Head of caudate nucleus (tissue), 42 donors: ENCODE measurements at places on chromosomes 1 and 21.
A peak's percentile ranks its signal among the peaks of the same experiment; 100 is the strongest.

DNA sequence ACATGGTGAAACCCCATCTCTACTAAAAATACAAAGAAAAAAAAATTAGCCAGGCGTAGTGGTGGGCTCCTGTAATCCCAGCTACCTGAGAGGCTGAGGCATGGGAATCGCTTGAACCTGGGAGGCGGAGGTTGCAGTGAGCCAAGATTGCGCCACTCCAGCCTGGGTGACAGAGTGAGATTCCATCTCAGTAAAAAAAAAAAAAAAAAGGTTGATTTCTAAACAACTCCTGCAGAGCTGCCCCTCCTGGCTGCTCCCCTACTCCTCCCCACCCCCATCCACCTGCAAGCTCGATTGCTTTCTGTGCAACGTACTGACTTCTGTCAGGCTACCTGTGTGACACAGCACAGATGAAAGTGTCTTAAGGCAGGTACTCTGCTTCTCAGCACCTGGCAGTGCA lies 13.3 kb downstream of the ETV3L start:
- DNase-seq, result no peak

- no peak for DNase-seq
These were observed 513.0 kb downstream of the NUF2 start for GRCh38 chr1:163834778-163835177.

- DNase-seq, result no peak
These were observed 325.0 kb upstream of the PLXNA2 start for GRCh38 chr1:208569181-208569580.

DNA sequence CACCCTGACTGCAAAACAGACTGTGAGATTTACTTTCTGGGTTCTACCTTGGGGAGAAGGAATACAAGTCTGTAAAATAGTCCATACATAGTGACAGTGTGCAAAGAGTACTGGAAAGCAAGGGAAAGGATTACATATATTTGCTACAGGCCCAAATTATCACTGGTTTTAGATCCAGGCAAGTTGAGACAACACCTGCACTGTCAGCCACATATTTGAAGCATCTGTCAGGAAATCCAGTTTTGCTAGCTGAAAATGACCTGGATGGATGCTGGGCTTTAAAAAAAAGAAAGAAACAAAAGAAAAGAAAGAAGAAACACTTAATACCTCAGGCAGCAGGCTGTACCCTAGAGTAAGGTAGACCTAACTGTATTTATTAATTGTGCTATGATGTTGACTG lies 23.9 kb upstream of the SPRR2G start:
- DNase-seq, result no peak

DNA sequence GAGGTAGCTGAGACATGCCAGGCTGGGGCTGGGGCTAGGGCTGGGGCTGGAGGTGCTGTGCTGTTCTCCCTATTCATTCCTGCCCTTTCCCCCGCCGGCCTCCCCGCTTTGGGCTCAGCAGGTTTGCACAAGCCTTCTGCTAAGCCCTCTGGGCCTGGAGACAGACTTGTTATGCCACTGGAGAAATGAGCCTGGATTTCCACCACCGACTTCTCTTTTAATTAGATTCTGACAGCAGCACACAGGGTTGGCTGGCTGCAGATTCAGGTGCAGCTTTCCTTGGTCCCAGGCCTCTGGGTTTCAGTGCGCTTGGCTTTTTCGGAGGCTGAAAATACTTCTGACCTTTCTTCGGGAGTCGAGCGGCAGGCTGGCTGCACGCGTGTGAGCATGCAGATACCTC lies 71.5 kb upstream of the ACTL8 start:
- no peak for DNase-seq

DNA sequence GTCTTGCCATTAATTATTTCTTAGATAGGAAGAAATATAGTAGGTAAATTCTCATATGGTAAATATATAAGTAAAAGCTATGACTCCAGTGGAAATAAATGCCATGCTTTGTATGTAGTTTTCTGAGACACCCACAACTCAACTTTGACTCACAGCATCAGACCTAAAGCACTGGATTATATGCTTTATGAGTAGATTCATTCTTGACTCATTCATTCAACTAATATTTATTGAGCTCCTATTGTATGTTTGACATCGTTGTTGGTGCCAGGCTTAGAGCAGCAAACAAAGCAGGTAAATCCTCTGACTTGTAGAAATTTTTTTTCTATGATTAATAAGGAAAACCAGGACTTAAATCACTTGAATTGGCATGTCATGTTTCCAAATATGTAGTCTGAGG lies 211.4 kb downstream of the PTPRC start:
- no peak for DNase-seq

- DNase-seq, result no peak
These were observed 8.8 kb downstream of the TMEM222 start for GRCh38 chr1:27330786-27331185.

DNA sequence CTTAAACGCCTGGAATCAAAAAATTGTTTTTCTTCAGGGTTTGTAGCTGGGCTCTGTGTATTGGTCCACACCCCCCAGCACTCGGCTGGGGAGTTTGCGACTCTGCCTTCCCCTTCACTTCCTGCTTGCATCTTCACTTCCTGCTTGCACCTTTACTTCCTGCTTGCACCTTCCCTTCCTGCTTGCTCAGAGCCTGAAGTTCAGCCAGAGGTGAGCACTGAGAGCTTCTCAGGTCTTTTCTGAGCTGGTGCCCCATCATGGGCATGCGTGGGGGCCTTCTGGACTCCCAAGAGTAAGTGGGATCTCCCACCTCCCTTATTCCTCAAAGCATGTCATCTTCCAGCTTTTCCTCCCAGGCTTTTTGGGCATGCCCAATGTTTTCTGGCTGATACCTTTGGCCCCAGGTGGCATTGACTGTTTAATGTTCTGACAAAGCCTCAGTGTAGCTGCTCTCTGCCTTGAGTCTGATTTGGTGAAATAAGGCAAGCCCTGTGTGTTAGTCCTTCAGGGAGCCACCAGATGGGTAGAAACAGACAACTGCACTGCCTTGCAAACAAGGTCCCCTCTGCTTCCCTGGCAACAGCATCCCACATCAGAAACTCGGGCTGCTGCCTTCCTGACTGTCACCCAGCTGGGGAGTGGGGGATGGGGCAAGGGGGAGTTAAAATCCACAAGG lies 3.5 kb downstream of the KRTAP10-2 start:
- no peak for DNase-seq

GRCh38 chr1:21763694-21764419 lies 19.1 kb downstream of the USP48 start:
- no peak for DNase-seq

- DNase-seq, result peak; percentile 59
These were observed 6.3 kb downstream of the INTS11 start for GRCh38 chr1:1318131-1318652.

- no peak for DNase-seq
These were observed 5.7 kb downstream of the VANGL1 start for GRCh38 chr1:115647507-115647906.

GRCh38 chr1:206788487-206789050 lies 16.3 kb upstream of the IL10 start:
- DNase-seq, result no peak

DNA sequence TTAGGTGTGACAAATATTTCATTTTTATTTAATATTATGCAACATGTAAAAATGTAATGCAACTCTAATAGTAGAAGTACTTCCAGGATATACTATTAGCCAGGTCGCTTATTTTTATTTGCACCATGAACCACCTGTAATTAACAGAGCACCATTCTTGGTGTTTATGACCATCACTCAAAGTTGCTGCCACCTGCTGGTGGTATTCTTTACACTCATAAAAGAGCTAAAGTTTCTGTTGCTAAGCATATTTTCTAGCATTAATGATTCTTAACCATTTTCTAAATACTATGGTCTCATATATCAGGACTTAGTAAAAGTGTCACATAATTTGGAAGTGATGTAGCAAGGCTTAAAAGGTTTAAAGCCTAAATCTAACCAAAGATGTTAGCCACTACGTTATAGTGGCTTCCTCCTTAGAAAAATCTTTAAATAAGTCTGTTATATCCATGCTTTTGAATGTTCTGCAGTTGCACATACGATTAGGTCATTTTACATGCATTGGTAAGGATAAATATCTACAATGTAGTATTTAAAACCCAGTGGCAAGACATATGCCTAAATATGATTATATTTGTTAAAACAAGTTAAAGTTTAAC lies 244.5 kb downstream of the NEGR1 start:
- DNase-seq, result no peak

DNA sequence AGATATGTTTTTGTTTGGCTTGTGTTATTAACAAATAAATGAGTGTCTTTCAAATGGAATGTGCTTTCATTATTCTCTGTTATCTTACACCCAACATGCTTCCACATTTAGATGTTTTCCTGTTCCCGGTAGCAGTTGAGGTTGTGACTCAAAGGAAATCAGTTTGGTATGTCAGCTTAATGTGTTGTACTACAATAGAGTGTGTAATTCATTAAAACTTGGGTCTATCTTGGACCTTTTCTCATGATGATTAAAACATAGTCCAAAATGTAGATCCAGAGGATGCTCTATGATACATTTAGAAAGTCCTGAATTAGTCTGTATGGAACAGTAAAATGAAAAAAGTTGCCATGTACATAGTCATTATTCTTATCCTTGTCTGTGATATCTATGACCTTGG lies 26.7 kb downstream of the RTCA start:
- no peak for DNase-seq

GRCh38 chr1:224273641-224274040 lies 56.3 kb downstream of the NVL start:
- no peak for DNase-seq

GRCh38 chr1:234119431-234119830 lies 215.0 kb downstream of the SLC35F3 start:
- DNase-seq, result no peak

GRCh38 chr21:37300114-37300751 lies 33.1 kb upstream of the VPS26C start:
- no peak for DNase-seq

- DNase-seq, result no peak
These were observed 137.7 kb upstream of the PTBP2 start for GRCh38 chr1:96583903-96584302.

- no peak for DNase-seq
These were observed 155.9 kb downstream of the LYPLAL1 start for GRCh38 chr1:219329578-219329977.

DNA sequence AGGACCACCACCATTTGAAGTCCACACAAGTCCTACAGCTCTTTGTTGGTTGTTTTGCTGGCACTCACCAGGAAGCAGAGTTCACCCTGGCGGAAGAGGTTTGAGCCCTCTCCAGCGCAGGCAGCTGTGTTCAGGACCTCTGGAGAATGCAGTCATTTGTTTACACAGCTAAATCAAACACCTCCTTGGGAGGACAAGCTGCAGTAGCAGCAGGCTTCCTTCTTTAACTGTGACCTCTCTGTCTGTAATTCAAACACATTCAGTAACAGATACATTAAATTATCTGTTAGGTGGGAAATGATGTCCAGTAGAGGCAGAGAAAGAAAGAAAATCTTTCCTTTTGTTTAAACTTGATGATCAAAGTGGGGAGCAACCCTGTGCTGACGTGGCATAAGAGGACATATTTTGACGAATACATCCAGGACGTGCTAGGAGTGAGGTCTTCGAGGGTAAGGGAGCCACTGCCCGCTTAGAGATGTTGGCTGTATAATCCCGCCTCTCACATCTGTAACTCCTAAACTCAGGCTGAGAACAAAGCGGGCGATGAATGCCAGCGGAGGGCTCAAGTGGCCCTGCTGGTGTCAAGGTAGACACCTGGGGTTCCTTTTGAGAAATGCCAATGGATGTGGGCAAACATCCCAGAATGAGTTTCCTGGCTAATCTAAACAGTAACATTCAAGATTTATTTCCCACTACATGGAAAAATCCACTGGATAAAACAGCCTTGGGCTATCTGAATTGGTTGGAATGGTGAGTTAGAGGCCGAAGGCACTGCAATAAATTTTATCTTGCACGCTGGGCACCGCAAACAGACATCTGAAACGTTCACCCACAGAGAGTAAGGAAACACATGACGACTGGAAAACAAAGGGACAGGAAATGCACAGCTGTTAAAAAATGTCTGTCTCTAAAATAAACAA lies 51.7 kb downstream of the ABCA4 start:
- no peak for DNase-seq

DNA sequence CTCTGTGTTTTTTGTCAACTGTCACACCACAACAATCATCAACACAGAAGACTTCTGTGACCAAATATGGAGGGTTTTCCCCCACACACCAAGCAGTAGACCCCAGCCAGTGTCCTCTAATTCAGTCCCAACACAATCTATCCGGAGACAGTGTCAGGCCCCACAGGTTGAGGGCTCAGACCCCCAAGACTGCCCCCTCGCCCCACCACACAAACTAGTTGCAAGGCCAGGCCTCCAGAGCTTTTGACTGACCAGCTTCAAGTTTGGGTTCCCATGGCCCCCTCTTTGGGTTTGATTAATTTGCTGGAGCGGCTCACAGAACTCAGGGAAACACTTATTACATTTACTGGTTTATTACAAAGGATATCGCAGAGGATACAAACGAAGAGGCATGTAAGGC lies 37.2 kb downstream of the NEK2 start:
- DNase-seq, result peak; percentile 5

- DNase-seq, result no peak
These were observed 25.8 kb upstream of the CCN1 start for GRCh38 chr1:85554630-85555327.

- DNase-seq, result no peak
These were observed 40.8 kb upstream of the KCTD3 start for GRCh38 chr1:215526147-215526845.

DNA sequence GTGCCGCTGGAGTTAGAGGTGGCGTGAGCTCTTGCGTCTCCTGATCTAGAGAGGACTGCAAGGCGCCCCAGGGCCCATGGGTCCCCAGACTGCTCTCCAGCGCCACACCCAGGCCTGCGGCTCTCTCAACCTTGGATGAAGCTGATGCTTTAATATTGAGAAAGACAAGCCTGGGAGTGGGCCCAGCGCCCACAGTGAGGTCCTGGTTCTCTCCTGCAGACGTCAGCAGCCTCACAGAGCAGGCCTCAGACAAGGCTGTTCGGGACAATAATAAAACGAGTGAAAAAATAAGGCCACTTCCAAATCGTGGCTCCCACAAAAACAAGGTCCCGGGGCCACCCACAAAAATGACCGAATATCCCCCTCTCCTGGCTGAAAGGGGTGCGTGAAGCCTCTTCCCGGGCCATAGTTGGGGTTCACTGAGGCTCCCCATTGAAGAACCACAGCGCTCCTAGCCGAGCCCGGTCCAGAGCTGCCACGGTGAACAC lies 6.0 kb upstream of the DNMT3L start:
- DNase-seq, result peak; percentile 37

DNA sequence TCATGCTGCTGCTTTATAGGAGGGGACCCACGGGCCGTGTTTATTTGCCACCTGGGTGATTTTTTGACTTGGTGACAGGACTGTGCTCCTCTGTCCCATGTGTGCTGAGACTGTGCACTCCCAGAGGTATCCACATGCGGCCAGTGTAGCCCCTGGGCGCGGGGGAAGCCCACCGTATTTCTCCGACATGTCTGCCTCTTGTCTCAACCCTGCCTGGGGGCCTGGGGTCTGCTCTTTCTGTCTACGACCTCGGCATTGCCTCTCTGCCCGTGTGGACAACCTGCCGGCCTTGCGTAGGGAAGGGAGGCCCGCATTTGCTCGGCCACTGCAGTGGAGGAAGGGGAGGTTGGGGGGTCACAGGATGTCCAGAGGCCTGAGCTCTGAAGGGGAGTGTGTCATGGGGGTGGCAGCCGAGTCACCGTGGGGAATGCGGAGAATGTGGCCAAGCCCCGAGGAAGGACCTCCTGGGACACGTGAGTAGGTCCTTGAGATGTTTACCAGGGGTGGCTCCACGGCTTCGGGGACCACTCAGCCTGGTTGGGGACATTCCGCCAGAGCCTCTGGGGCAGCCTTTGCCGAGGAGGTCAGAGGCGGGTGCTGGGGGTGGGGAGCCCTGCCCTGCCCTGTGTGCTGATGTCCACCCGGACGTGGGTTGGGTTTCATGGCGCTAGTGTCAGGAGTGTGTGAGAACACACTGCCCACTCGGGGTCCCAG lies 11.0 kb downstream of the PRKCZ start:
- no peak for DNase-seq
